ENCODE measurements at places on chromosomes 1 and 21.

GRCh38 chr1:201307760-201308499 is 24.6 kb downstream of the PKP1 start:
- no peak for DNase-seq

DNA sequence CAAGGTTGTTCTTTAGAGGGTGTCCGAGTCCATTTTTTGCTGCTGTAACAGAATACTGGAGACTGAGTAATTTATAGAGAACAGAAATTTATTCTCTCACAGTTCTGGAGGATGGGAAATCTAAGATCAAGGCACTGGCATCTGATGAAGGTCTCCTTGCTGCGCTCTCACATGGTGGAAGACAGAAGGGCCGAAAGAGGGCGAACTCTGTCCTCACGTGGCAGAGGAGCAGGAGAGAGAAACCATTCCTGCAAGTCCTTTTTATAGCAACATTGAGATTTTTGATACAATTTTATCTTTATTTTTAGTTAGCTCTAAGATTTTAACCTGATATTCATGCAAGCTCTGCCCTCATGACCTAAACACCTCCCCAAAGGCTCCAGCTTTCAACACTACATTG is 48.3 kb downstream of the ATG4C start:
- no peak for DNase-seq

DNA sequence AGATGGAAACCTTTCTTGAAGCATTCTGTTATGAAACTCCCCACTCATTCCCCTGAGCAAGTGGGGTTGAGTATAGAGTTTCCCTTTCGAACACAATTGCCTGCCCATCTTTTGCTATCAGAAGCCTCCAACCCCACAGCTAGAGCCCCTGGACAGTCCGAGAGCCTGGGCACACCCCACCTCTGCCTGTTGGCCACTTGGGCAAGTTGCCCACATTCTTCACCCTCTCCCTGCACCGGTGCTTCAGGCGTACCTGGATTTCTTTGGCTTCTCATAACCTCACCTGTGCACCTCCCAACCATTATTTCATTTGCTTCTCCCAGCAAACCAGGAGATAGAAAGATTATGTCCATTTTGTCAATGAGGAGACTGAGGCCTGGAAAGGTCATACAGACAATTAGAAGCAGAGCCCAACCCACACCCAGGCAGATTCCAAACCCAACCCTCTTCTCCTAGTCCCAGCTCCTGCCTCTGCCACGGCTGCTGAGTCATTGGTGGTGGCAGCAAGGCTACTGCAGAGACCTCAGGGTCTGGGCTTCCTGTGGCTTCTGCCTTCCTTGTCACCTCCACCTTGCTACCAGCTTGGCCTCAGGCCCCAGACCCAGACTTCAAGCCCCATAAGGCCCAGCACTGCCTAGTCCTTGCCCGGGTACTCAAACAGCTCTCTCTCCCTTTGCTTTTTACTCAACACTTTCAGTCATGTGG is 118.7 kb upstream of the ZBTB40 start:
- DNase-seq = no peak

DNA sequence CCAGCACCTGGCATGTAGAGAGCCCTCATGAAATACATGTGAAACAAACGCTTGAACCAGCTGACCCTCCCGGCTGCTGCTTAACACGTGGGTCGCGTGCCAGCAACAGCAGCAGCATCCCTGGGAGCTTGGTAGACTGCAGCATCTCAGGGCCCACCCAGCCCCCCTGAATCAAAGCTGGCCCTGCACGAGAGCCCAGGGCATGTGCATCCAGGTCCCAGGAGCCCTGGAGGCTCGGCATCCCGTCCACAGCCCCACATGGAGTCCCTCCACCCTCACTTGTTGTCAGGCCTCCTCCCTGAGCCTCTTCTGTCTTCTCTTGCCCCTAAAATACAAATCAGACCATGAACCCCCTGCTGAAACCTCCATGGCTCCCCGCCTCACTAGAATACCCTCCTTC is 123.1 kb downstream of the MATN1 start:
- no peak for DNase-seq

DNA sequence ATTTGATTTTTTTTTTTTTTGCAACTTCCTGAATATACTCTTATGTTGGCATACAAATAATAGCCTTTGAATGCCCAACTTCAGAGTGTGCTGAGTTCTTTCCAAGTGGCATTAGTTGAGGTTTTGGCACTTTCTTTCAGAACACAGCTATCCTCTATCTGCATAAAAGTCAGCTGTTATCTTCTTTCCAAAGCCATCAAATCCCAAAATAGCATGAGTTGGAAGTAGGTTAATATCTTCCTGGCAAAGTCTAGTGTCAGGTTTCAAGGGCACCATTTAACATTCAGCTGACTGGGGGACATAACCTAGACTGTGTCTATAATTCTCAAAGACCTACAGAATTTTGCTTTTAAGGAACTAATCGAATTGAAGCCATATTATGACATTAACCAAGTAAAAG is 223.9 kb downstream of the PLPP3 start:
- DNase-seq = no peak
